GM12865 (cell line): ENCODE measurements at places on chromosomes 6 and 20.
A peak's percentile ranks its signal among the peaks of the same experiment; 100 is the strongest.

DNA sequence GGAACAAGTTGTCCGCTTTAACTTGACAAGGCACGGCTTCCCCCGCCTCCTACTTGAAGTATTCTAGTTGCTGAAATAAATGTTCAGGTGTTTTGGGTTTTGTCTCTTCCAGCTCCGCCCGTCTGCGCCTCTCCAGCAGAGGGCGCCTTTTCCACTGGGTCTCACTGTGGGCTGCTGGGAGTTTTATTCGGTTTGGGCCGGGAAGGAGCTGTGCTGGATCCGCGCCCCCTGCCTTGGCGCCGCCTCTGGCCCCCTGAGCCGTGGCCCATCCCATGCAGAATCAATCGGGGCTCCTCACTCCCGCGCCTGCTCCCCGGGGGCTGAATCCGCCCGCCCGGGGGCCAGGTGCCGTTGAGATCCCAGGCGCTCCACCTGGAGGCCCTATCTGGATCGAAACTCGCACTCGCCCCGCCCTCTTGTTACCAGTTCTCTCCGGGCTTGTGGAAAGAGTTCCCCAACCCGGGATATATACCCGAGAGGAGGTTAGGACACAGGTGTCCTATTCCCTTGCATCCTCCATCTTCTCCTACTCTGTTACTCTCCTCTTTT is 51.0 kb upstream of the TCF21 start:
- peak; percentile 53 for DNase-seq

DNA sequence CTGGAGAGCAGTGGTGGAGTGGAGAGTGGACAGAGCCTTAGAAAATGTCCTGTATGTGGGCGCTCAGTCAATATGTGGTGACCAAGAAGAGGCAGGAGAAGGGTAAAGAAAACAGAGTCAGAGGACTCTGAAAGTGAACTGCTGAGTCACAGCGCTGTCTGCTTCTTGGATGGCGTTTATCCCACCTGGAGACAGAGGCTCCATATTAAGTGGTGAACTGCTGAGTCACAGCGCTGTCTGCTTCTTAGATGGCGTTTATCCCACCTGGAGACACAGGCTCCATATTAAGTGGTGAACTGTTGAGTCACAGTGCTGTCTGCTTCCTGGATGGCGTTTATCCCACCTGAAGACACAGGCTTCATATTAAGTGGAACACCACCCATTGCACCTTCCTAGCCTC is 119.3 kb upstream of the RALGAPA2 start:
- DNase-seq: no peak

DNA sequence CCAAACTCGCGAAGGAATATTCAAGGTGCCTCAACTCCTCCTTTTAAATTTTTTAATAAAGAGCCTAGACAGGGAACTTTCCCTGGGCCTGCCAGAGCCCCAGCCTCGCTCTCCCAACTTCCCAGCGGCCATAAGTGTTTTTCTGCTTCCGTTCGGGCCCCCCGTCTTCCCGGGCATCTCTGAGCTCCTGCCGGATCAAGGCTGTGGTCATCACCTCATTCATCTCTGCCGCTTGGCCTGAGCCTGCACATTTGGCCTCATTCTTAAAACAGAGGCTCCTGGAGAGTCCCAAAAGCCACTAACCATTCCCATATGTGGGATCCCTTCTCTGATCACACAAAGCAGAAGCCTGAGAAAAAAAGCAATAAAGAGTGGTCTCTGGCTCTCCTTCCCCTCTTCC is 969.1 kb upstream of the DEFB115 start:
- DNase-seq: no peak

DNA sequence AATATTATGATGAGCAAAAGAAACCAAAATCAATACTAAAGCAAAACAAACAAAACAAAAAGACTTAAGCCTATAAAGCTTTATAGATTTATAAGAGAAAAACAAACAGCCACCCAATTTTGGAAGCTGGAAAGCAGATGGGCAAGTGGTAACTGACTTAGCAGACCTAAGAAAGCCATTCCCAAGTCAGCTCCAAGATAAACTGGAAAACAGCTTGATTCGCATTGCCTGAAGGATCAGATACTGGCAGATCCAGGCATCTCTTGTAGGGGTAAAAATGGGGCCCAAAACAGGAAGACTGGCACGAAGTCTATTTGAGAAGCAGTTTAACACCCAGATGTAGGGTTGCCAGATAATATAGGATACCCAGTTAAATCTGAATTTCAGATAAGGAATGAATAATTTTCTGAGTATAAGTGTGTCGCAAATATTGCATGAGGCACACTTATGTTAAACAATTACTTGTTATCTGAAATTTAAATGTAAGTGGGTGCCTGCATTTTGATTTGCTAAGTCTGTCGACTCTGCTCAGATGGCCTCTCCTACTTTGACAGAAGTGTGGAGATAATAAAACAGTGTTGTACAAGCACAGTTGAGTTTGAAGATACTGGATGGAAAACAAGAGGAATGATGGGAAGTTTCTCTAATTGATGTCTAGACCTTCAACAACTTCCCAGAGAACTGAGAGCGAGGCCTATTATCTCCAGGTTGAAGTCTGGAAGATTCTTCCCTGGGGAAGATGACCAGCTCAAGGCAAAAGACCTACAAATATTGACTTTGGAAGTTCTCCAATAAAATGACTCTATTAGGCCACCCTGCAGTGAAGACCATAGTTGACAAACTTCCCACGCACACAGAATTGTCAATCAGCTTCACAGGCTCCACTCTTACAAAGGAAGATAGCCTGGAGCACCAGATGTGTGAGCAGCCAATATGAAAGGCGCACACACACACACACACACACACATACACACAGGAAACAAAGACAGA is 113.4 kb downstream of the FAM50B start:
- DNase-seq: no peak

- DNase-seq: no peak
These were observed 4.8 kb downstream of the ZBTB9 start for GRCh38 chr6:33459226-33459625.

GRCh38 chr6:123747515-123747914 is 56.1 kb upstream of the NKAIN2 start:
- no peak for DNase-seq

DNA sequence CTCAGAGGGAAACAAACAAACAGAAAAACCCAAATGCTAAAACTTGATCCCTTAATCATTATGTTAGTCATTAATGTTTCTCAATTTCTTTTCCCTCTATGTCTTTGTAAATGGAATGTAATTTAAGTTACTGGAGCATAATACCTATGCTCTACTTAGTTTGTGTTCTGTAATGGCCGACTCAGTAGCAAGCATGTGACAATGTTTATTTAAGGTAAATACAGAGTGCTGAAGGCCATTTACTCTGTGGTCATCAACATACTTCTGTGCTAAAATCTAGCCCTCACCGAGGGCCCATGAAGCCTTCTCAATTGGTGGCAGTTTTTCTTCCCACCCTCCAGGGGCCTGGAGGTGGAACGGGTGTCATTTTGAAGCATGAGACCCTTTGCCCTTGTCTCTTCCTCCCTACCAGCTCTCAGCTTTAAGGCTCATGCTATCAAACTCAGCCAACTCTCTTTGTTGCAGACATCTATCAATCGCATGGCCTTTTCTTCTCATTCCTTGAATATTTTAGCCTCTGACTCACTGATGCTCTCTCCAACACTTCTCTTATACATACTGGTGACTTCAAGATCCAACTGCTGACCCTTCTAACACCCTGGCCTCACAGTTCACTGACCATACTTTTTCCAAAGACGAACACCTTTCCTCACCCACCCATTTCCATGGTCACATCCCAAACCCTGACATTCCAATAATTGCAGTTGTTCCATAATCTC is 48.2 kb downstream of the STX7 start:
- no peak for DNase-seq

DNA sequence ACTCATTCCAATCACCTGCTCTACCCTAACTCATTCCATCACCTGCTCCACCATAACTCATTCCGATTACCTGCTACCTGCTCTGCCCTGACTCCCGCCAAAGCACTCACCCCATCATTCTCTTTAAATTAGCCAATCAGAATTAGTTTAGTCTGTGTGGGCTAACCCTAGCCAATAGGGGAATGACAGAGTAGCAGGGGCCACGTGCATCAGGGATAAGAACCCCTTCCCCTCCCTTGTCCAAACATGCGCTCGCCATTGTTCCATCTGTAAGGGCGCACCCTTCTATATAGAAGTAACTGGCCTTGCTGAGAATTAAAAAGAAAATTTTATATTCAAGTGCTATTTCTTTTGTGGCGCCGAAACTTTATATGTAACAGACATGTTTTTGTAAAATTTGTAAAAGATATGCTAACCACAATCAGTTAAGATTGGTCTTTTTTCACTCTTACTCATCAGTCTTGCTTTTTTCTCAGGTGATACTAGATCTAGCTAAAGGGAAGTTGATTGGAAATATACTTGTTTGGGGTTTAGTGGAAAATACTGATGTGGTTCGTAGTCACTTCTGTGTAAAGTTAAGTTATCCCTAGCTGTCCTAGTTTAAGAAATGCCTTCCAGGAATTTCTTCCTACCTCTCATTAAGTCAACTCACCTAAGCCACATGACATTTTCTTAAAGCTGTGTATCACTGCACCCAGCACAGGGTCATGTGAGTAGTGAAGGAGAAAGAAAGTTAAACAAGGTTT is 16.5 kb downstream of the RTN4IP1 start:
- no peak for DNase-seq

DNA sequence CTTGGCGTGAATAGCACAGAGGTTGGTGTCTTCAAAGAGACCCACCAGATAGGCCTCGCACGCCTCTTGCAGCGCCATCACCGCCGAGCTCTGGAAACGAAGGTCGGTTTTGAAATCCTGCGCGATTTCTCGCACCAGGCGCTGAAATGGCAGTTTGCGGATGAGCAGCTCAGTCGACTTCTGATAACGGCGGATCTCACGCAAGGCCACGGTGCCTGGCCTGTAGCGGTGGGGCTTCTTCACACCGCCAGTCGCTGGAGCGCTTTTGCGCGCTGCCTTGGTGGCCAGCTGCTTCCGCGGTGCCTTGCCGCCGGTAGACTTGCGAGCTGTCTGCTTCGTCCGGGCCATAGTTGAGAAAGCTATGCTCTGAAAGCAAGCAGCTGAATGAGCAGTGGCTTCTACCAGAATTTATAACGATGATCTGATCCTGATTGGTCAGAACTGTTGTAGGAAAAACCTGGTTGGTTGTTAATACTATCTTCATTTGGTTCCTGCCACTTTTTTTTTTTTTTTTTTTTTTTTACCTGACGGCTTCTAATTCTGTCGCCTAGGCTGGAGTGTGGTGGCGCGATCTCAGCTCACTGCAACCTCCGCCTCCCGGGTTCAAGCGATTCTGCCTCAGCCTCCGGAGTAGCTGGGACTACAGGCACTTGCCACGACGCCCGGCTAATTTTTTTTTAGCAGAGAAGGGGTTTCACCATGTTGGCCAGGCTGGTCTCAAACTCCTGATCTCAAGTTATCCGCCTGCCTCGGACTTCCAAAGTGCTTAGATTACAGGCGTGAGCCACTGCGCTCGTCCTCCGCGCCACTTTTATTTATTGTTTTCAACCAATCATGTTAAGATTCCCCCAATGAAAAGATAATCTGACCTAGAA is 21.5 kb downstream of the OR2B2 start:
- DNase-seq: peak; percentile 99

DNA sequence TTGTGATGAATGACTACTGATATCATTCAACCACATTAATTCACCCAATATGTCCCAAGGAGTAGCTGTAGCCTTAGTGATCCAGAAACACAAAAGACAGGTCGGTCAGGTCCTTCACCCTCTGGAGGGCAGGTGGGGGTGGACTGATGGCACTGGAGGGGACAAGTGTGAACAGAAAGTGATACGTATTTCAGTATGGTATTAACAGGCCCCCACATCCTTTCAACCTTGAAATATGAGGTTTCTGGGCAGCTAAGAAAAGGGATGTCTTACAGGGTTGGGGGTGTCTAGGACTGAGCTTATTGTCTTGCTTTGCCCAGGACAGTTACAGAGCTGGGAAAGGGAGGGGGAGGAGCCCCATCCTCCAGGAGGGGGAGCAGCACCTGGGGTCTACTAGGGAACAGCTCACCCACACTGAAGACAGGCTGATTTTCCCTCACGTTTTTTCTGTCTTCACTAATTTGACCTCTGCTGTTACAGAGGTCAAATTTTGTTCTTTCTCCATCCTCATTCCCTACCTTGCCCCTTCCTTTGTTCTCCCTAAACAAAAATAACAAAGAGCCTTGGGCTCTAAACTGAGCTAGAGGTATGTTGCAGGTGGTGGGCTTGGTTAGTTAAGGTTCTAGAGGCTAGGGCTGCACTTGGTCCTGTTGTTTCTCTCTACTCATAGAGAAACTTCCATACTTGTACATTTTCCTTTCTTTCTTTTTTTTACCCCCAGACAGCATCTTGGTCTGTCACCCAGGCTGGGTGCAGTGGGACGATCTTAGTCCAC is 38.0 kb upstream of the EEF1A1 start:
- DNase-seq: peak; percentile 73

DNA sequence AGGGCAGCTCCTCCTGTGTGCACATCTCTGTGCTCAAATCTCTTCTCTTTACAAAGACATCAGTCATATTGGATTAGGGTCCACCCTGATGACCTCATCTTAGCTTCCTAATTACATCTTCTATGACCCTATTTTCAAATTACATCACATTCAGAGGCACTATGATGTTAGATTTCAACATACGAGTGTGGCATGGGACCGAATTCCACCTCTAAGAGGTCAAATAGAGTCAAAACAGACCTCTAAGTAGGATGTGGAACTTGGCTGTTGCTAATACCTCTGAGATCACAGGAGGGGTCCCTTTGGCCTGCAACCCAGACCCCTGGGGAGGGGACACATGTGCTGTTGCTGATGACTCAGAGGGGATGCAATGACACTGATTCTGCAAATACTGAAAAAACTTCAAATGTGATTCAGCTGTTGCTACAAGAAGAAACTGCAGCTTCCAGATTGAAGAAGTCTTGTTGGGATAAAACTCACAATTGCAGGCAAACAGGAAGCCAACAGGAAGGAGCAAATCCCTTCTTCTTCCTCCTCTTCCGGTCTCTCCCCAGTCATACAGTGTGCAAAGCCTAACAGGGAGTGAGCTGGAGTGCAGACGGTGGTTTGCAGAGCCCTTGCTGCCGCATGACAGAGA is 216.2 kb downstream of the MYLK4 start:
- DNase-seq: no peak

DNA sequence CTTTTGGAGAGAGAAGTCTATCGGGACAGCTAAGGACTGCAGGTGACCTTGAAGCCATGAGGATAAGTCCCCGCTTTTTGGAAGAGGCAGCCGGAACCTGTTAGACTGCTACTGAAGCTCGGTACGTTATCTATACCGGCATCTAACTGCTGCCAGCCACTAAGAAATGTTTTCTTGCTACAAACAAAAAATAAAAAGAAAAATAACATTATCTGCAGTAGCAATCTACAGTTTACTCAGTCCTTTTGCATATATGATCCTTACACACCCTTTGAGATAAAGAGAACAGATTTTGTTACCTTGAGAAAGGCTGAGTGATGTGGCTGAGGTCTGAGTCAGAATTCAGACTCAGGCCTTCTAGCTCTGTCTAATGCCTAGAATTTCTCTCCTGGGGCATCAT is 314.6 kb downstream of the CDH26 start:
- no peak for DNase-seq

- DNase-seq: no peak
These were observed 35.5 kb upstream of the ZNF133 start for GRCh38 chr20:18252597-18253451.
